ENCODE measurements at places on chromosomes 7 and 10.

DNA sequence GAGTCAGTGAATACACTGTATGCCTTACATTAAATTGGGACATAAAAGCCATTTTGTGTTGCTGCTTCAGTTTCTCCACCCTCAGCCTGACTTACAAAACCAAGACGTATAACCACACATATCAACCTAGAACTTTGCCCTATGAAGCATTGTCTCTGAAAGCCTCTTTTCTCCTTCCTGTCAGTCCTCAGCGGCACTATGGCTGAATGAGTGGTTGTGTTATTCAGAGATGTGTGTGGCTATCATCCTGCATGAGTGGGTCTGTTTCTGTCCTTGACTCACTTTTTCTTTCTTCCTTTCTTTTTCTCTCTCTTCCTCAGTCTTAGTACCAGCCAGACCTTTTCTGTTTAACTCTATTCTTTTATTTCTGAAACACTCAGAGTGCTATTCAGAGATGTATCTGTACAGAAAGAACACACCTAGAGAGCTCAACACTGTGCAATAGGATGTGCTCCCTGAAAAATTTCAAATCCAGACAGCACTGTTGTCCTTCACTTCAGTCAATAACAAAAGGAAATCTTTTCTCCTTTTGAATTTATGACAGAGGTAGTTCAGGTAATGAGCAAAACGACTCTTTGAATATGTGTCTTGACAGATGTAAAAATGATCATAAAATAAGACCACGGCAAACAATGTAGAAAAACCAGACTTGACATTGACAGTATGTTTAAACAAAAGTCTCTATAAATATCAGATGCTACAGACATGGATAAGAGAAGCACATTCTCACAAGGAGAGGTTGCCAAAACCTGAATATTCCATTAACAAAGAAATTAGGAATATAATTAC is 163.3 kb upstream of the FEZF1 start:
- no peak for DNase-seq

DNA sequence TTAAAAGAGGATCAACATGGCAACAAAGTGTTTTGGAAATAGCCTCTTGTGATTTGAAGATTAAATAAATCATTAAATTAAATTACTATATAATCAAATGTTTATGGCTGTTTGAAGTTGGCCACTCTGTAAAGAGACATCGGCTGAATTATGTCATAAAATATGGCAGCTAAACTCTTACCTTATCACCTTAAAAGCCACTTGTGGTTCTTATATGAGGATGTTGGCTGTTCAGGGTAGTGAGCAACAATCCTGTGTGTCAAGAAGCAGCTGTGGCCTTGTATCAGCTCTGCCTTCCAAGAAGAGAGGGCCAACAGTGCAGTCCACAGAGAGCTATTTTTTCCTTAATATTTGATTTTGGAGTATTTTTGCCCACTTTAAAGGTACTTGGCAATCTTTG is 113.4 kb upstream of the CDK6 start:
- DNase-seq: no peak

DNA sequence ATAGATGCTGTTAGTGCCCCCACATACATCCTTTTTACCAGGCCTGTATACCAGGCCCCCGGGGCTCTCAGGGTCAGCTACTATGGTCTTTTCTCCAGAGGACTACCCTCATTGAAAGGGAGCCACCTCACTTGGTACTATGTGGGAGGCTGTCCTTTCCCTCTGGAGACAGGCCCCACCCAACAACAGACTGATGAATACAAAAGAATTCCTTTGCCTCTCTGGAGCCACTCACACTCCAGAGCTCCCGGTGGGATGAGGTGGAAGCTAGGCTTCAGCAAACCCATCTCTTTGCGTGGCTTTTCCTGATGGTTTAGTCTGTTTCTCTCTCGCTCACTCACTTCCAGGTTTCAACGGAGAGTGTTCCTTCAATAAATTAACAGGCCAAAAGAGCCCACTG is 30.3 kb downstream of the ANKMY2 start:
- no peak for DNase-seq

- no peak for DNase-seq
Observed at GRCh38 chr10:71531485-71532446, 135.0 kb downstream of the CDH23 start.

GRCh38 chr10:86343761-86344160 is 22.8 kb downstream of the GRID1 start:
- no peak for DNase-seq

- no peak for DNase-seq
Observed at GRCh38 chr10:99815621-99816020, 33.2 kb downstream of the ABCC2 start.

GRCh38 chr7:158508802-158509385 is 78.7 kb downstream of the PTPRN2 start:
- no peak for DNase-seq

- DNase-seq: no peak
Observed at GRCh38 chr10:104308439-104308903, 29.8 kb downstream of the ITPRIP start.

- DNase-seq: no peak
Observed at GRCh38 chr10:77890097-77890496, 36.5 kb downstream of the DLG5 start.

GRCh38 chr7:97446361-97446760 is 285.5 kb upstream of the TAC1 start:
- no peak for DNase-seq

- DNase-seq: no peak
Observed at GRCh38 chr10:15440204-15440711, 69.2 kb upstream of the FAM171A1 start.

DNA sequence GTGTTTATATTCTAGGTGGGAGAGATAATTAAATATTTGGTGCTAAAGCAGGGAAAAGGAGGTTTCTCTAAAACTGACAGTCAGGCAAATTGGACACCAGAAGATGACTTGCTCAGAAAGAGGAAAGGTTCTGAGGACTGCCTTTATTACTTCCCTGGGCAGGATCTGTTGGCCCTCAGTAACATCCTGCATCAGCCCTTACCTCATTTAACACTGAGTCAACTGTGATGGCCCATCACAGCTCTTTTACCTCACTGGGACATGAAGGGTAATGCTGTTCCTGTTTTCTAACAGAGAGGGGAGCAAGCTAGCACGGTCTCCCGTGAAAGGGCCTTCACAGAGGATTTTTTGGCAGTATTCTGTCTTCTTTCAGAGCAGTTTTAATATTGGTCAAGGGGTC is 12.0 kb downstream of the PPP1R17 start:
- DNase-seq: no peak

- DNase-seq: no peak
Observed at GRCh38 chr7:45073031-45073785, 15.6 kb downstream of the NACAD start.
